ENCODE measurements at places on chromosomes 7 and 10.

- DNase-seq, result no peak
Measured at GRCh38 chr7:8155836-8156235, 106.1 kb downstream of the ICA1 start.

- no peak for DNase-seq
Measured at GRCh38 chr10:29858702-29859267, 200.6 kb downstream of the JCAD start.

- no peak for DNase-seq
Measured at GRCh38 chr10:26311383-26311940, 94.9 kb downstream of the GAD2 start.

- DNase-seq, result no peak
Measured at GRCh38 chr7:45224832-45225231, 67.2 kb downstream of the RAMP3 start.

- no peak for DNase-seq
Measured at GRCh38 chr10:122344741-122345258, 29.7 kb upstream of the PLEKHA1 start.

DNA sequence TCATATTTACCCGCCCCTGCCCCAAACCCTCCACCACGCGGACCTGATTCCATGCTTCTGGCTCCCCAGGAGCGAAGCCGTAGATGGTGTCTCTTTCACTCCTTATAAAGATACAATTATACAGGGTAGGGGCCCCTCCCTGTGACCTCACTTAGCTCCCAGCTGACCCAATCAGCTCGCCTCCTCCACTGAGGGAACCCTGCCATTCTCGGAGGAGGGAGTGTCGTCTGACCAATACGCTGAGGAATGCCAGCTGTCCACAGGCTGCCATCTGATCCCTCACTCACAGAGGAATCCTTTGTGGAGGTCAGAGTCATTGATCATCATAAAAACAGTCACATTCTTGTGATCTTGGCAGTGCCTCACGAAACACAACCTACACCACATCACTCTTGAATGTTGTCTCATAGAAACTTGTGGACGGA, 67.5 kb upstream of the INSIG1 start:
- DNase-seq, result peak; percentile 86

GRCh38 chr10:96416643-96417042, 57.8 kb upstream of the OPALIN start:
- no peak for DNase-seq
